ENCODE measurements at places on chromosomes 6 and 20.
A peak's percentile ranks its signal among the peaks of the same experiment; 100 is the strongest.

GRCh38 chr6:111237852-111238251 lies 150.5 kb downstream of the SLC16A10 start:
- DNase-seq = no peak

GRCh38 chr6:4209196-4209595 lies 73.8 kb upstream of the ECI2 start:
- peak; percentile 29 for DNase-seq

DNA sequence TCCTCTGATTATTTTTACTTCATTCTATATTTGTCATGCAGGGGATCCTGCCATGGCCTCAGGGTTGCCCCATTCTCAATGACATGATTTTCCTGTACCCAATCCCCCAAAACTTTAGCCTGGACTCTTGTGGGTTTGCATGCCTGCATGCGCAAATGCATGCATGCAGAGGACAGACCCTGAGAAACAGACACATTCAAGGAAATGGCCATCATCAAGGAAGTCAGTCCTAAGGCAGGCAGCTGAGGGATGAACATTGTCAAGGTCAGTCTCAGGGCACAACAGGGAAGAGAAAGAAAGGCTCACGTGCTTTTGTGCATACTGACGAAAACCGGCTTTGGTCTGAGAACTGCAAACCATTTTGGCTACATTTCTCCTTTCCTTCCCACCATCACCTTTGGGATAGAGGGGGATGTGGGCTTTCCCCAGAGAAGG lies 13.1 kb downstream of the NEDD9 start:
- no peak for DNase-seq

DNA sequence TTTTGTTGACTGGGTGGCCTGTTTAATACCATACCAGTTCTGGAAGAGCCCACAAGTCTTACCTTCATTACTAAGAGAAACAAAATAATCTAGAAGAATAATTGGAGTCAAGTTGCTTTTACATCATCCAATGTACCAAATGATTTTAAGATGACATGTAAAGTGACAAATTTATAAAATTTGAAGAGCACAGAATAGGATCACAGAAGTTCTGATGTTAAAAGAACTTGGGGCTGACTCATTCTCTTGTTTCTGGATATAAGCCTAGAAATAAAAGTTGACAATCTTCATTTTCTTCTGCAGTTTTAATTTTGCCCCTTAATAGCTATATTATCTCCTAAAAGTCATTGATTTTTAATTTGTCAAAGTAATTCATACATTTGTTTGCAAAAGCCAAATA lies 317.5 kb upstream of the MARCKS start:
- DNase-seq = no peak

- no peak for DNase-seq
Measured at GRCh38 chr6:16819752-16820151, 58.5 kb upstream of the ATXN1 start.

GRCh38 chr6:105320271-105320670 lies 82.6 kb downstream of the PREP start:
- DNase-seq = no peak

DNA sequence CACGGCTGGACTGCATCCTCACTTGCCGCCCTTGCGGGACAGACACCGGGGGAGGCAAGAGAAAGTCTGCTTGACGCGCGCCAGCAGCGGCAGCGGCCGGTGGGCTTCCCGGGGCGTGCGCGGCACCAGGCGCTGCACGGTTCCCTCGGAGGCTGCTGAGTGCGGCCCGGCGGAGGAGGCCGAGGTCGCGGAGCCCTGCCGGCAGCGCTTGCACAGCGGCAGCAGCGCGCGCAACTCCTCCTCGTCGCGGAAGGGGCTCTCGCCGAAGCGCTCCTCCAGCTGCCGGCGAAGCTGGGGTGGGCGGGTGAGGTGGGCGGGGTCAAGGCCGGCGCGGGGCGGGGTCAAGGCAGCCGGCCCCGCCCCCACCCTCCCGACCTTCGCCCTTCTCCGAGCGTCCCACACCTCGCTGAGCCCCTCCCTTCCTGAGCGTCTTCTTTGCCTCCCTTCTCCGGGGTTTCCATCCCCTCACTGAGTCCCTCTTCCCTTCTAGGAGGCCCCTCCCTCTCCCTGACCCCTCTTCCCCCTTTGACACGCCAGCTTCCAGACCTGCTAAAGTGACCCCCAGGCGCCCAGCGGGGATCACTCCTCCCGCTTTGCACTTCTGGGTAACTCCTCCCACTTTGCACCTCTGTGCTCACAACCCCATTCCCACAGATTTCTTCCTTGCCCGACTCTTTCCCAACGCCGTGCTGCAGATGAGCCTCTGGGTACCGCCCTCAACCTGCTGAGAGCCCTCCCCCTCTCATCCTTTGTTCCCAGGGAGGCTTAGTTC lies 8.8 kb downstream of the DUSP15 start:
- peak; percentile 91 for DNase-seq
